ENCODE measurements at places on chromosomes 3 and 15.

DNA sequence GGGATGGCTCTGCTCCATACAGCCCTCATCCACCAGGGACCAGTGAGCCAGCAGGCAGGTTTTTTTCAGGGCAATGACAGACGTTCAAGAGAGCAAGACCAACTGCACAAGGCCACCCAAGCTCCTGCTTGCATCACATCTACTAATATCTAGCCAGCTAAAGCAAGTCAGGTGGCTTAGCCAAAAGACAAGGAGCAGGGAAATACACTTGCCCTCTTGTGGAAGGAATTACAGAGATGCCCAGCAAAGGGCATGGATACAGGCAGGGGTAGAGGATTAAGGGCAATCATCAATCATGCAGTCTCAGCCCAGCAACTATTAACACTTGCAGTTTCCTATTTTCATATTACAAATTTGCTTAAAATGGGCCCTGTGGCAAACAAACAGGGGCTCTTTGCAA is 81.5 kb upstream of the NTRK3 start:
- DNase-seq, result no peak

DNA sequence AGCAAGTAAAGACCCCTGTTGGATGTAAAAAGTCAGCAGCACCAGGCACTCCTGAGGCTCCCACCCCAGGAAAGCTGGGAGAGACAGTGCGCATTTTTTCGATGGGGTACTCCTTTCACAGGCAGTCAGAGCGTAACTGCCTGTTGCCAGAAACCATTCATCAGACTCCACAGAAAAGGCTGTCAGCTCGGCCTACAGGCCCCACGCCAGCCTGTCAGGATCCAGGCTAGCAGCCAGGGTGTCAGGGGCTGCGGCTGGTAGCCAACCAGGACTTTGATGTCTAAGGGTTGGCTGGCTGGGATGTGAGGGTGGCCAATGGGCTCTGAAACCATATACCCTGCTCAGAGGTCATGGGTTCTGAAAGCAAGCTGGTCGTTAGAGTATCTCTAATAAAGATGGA is 164.5 kb downstream of the WNT5A start:
- DNase-seq, result no peak

GRCh38 chr3:51391566-51392354 is 675 bp downstream of the RBM15B start:
- DNase-seq, result no peak

DNA sequence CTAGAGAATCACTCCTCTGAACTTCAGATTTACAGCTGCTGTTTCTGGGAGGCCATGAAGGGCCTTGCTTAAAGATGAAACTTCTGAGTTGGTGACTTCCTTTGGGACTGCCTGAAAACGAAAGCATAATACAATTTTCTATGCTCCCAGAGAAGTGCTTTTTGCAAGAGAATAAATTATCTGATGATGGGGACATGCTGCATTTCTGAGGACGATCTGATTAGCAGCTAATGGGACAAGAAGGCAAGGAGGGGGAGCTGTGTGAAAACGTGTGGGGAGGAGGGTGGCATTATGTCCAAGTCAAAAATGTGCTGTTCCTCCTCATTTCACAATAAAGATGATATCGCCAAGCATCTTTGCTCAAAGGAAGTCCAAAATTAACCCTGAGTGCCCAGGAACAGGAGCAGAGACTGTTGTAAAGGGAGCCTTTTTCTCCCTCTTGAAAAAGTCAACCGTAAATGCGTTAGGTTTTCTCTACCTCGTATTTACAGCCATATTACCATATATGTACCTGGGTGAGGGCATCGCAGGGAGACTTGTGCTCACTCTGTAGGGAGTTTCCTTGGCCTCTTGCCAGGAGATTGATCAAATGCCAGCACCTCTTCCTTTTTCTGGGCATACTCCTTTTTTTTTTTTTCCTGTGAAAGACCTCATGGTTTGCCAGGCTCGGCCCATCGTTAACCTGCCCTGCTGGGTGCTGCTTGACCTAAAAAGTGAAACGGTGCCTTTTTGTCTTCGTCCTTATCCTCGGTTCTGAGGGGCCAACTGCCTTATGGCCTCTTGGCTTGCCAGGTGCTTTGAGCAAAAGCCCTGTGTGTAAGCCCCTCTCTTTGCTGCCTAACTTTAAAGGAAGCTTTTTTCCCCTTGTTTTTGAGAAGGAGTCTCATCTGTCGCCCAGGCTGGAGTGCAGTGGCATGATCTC is 11.5 kb downstream of the ITPR1 start:
- DNase-seq, result no peak

DNA sequence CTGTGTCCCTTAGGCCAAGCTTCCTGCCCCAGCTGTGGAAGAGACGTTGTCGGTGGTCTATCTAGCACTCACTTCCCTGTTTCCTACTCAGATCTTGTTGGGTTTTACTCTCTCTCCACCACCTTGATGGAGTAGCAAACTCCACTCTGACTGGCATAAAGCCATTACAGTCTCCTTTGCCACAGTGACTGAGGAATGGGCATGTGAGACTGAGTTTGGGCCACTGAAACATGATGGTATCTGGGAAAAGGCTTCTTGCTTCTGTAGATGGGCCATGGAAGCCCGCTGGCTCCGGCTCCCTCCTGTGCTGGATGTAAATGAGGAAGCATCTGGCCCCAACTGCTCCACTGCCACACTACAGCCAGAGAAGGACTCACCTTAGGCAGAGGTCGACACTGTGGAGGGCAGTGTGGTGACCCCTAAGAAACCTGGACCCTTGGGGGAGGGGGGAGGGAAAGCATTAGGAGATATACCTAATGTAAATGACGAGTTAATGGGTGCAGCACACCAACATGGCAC is 9.4 kb upstream of the CAMK1 start:
- DNase-seq, result no peak

DNA sequence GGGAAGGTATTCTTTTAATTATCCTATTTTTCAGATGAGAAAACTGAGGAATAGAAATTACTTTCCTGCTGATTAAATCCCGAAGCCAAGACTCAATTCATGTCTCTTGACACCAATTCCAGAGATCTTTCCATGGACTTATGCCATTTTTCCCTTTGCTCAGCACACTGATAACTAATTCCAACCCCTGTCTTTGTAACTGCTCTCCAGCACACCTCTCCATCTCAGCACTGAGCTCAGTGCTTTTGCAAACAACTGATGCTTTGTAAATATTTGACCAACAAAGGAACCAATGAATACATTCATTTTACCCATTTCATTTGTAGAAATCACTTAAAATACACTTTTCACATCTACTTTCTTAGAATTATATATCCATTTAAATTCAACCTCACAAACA is 249.1 kb downstream of the IL5RA start:
- DNase-seq, result peak; percentile 5

GRCh38 chr15:41480396-41481140 is 13.1 kb upstream of the ITPKA start:
- no peak for DNase-seq

Measured in NCI-H1092 treated with DMSO at 0.1 percent for 48 hours (cell line).